ENCODE measurements at places on chromosomes 6 and 20. TPM values are rescaled to one million over a fixed set of nuclear protein-coding genes. Genes with fewer than 3 reads are reported as not detected.

SLC22A7 gene
- total RNA-seq, result not detected

TRIM31 gene
- 2.0 TPM for total RNA-seq

RMND1 gene
- 12.1 TPM for total RNA-seq

STMND1 gene
- not detected for total RNA-seq

WFDC2 gene
- total RNA-seq, result 0.15 TPM

DCDC2 gene
- total RNA-seq, result 3.7 TPM
